Activated T-helper 1 cell treated with Interleukin-2 at 50 U/mL for 16 hours (primary cell): ENCODE measurements at places on chromosomes 12 and 14.

- DNase-seq, result no peak
Measured at GRCh38 chr14:68893566-68893965, 85.5 kb downstream of the ACTN1 start.

DNA sequence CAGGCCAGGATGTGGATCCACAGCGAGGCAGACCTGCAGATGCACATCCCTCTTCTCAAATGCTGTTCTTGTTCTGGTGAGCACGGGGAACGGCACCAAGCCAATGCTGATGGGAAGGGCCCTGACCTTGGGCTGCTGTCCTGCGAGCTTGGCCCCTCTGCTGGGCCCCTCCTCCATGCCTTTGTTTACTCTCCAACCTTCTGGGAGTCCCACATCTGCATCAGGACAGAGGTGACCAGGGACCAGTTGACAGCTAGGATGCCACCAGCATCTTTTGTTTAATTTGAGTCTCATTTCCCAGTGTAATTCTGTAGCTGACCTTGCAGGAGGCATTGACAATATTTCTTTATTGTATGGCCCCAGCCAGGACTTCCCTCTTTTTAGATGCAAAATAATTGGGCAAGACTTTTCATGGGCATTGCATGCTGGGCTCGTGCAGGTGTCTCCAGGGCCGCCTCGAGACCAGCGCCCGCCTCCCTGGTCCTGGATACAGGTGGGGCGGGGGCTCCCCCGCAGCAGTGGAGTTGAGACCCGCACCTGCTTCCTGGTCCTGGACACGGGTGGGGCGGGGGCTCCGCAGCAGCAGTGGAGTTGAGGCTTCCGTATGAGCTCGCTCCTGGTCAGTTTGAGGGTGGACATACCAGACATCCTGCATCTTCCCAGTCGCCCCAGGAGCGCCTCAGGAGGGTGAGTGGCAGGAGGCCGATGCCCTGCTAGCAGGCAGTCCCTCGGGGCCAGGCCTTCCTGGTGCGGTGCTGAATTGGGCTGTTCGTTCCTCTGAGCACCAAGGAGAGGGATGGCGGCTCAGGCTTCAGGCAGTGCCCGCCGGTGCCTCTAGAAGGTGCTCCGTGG, 11.4 kb downstream of the PACS2 start:
- no peak for DNase-seq

- no peak for DNase-seq
Measured at GRCh38 chr12:77845831-77846230, 15.1 kb downstream of the NAV3 start.

DNA sequence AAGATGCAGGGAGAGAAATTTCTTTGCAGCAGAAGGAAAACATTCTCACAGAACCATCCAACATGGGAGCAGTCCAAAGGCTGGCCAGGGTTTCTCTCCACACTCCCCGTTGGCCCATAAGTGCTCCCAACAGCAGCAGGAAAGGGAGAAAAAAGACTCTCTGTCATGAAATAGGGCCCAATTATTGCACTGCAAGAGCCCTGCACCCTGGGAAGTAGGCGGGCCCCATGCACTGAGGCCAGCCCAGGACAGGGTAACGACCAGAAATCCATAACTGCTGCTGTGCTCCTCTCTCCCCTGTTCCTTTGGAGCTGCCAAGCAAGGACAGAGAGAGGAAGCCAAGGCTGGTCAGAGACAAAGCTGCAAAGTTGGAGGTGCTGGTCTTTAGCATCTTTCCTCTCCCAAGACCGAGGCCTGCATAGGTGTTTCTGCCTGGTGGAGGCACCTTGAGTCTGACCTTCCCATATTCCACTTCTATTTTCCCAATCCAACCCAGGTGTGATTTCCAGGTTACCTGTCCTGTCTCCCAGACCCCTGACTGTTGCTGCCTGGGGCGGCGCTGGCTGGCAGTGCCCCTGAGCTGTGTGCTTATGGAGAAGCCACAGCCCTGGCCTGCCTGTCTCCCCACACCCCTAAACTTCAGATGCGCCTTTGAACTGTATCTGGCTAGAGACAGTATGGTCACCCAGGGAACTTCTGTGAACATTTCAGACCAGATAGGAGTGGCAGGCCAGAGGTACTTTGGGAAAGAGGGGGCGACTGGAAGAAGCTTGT, 6.8 kb downstream of the GALNT16 start:
- no peak for DNase-seq

DNA sequence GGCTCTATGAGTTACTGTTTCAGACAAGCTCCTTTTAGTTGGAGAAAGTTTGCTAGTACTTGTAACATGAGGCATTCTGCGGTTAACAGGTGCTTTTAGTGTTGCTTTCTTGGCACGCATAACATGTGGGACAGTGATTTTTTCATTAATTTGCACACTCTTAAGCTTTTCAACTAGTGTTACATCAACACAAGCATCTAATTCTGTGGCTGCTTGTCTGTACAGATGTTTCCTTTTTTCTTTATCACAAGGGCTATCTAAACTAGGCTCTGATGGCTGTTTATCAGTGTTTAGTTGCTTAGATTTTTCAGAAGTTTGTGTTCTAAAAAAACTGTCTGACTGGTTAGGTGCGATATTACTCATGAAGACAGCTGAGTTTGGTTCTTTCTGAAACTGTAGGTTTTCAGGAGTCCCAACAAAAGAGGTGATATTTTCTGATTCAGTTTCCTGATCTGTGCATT, 120.1 kb downstream of the RALGAPA1 start:
- DNase-seq, result no peak

DNA sequence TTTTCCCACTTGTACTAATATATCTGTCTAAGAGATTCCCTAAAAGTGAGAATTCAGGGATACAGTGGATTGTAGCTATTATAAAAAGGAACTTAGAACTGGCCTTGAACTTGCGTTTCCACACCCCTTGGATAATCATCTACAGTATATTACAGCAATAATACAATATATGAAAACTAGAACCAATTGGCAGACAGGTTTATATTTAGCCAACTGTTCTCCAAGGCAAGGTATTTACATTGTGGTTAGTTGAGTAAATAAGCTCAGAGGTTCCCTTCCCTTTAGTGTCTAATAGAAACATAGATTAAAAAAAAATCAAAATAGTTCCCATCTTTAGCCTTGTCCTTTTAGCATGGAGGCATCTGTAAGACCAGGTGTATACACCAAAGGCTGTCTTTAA, 42.1 kb downstream of the LIMA1 start:
- no peak for DNase-seq

DNA sequence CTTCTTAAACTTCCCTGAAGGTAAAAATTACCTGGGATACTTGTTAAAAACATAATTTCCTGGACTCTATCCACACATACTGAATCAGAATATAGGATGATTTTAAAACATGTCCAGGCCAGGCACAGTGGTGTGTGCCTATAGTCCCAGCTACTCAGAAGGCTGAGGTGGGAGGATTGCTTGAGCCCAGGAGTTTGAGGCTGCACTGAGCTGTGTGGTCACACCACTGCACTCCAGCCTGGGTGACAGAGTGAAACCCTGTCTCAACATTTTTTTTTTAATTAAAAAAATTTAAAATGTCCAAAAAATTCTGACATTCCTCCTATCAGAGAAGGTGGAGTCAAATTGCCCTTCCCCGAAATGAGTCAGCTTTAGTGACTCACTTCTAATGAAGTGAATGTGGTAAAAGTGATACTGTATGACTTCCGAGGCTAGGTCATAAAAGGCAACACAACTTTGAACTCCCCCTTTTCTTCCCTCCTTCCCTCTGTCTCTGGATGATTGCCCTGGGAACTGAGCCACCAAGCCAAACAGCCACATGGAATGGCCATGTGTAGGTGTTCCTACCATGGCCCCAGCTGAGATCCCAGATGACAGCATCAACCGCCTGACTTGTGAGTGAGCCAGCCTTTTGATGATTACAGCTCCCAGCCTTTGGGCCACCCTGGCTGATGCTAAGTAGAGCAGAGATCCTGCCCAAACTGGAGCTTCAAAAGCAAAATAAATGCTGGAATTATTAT, 36.3 kb downstream of the LIMA1 start:
- DNase-seq, result no peak

DNA sequence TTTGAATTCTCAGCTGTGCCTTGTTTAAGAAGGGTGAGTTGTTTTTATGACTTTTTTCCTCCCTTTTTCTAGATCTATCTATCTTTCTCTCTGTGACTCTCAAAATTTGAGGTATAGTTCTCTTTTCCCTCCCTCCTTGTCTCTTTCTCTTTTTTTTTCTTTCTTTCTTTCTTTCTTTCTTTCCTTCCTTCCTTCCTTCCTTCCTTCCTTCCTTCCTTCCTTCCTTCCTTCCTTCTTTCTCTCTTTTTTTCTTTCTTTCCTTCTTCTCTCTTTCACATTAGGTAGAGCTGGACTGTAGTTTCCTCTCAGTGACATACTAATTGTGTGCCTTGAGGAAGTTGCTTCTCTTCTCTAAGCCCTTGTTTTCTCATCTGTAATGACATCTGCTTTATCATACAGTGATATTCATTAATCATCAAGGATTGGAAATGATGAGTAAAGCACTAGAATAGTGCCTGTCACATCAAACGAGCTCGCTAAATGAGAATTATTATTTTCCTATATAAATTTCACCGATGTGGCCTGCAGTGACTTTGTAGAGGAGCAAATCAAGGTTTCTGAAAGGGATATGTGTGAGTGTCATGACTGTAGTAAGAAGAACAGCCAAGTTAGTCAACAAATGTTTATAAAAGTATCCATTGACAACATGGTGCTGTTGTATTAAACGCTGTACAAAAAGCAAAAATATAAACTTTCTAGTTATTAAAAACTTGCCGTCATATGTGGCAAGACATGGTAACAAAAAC, 78.9 kb upstream of the SLC38A2 start:
- DNase-seq, result no peak

DNA sequence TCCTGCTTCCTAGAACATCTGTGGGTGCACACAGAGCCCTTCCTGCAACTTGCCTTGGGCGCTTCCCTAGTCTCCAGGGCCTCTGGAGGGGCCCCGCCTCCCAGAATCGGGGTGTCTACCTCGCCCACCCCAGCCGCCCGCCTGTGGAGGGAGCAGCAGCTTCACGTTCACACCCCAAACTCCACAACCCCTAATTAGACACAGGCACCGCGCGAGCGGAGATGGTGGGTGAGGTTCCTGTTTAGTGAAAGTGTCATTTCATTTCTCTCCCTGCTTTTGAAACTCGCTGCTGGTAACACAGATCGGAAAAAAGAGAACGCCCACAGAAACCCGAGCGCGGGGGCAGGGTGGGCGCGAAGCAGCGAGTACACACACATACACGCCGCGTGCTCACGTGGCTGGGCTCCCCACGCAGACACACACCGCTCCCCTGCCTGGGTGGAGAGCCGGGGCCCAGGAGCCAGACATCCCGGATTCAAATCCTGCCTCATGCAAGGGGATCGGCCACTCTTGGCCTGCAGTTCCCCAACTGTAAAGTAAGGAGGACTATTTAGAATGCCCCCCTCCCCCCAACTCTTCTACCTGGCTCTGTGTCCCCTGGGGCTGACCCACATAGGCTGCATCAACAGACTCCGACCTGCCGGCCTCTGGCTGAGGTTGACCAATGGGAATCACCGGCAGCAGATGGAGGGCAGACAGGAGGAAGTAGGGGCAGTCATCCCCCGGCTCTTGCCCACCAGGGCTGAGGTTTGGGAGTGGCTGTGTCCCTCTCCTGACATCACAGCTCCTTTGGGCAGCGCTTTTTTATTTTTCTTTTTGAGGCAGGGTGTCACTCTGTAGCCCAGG, 79.2 kb upstream of the NCOR2 start:
- DNase-seq, result no peak

GRCh38 chr12:47993491-47993890, 10.8 kb downstream of the COL2A1 start:
- DNase-seq, result no peak

DNA sequence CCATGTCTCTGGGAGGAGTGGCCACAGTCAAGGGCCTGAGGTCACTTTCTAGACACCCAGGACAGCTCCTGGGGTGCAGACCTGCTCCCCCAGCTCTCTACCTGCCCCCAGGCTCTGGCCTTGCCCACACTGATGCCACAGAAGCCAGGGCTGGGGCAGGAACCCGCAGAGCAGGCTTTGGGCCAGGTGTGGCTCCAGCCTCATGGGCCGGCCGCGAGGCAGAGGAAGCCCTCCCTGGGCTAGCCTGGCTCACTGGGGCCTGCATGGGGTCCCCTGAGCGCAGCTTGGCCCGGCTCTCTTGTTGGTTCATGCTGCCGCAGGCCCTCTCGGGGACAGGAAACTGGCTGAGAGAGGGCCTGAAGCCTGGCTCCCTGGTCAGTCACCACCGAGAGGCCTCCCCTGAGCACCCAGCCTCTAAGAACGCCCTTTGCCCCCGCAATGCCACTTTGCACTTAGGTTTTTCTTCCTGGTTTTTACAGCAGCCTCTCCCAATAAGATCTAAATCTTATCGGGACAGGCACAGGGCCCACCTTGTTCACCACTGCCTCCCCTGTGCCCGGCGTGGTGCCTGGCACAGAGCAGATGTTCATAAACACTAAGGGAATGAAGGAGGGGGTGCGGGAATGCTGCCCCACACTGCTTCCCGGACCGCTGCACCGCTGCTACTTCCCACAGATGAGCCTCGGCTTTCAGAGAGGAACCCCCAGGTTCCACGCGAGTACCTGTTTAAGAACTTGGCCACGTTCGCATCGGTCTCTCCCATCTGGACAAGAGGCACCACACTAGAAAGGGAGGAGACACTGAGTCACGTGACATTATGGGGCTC, 14.7 kb downstream of the MMAB start:
- DNase-seq, result no peak

GRCh38 chr12:96006727-96007126, 10.6 kb upstream of the HAL start:
- no peak for DNase-seq

DNA sequence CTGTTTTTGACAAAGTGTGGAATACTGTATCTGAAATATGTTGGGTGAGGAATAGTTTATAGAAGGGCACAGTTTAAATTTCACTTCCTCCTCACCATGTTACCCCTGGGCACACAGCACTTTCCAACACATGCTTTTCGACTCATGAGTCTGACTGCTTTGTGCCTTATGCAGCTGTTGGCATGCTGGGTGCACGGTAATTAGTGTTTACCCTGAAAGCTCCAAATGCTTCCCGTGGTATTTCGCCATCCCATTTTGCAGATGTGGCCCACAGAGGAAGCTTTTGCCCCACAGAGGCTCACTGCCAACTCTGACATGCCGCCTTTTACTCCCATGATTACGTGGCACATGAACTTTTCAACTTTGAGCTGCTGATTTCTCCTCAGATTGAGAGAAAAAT, 168.6 kb downstream of the PRKCH start:
- DNase-seq, result no peak

- DNase-seq, result no peak
Measured at GRCh38 chr12:108690191-108690518, 41.2 kb downstream of the CORO1C start.
